ENCODE measurements at places on chromosomes 5 and 9. TPM values are rescaled to one million over a fixed set of nuclear protein-coding genes. Genes with fewer than 3 reads are reported as not detected.

The VPS13A gene
- total RNA-seq, result 17.3 TPM

The PCAT7 gene
- total RNA-seq, result not detected

The PCDHGB2 gene
- total RNA-seq, result 2.5 TPM

The RRAGA gene
- total RNA-seq, result 103 TPM

The C1QTNF3 gene
- 0.85 TPM for total RNA-seq

The ALDH1B1 gene
- total RNA-seq, result 30.2 TPM

The INSL6 gene
- not detected for total RNA-seq
